ENCODE measurements at places on chromosomes 12 and 14. TPM values are rescaled to one million over a fixed set of nuclear protein-coding genes. Genes with fewer than 3 reads are reported as not detected.

Gene IFT43
- 10.4 TPM for total RNA-seq

Gene MTA1
- 125 TPM for total RNA-seq

Gene ACRBP
- 5.2 TPM for total RNA-seq

Gene RPL10L
- not detected for total RNA-seq

- peak overlapping the region; percentile 70 for H3K27ac ChIP-seq
- H3K4me3 ChIP-seq: peak overlapping the region; percentile 31
- no peaks in the 10 kb centered on the region for H3K27me3 ChIP-seq
- DNase-seq: no peak
- peaks cover 80% of the 10 kb centered on the region for H3K4me1 ChIP-seq
These were observed 13.0 kb upstream of the GPR68 start for GRCh38 chr14:91257328-91258010.

DNA sequence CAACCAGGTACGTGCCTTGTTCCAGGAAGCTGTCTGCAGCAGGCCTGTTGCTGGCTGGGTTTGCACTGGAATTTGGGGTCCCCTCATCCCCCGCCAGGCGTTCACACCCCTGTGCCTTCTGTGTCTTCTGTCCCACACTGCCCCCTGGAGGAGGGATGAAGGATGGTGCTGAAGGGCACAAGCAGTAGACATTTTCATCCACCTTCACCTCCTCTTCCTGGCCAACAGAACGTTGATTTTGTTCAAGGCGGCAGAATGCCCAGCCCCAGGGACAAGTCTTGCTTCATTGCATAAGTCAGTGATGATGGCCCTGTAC is 122.1 kb downstream of the CALM1 start:
- no peaks in the 10 kb centered on the region for H3K36me3 ChIP-seq
- no peaks in the 10 kb centered on the region for H3K4me1 ChIP-seq
- peak; percentile 69 for DNase-seq
- H3K4me3 ChIP-seq: no peak overlapping the region

DNA sequence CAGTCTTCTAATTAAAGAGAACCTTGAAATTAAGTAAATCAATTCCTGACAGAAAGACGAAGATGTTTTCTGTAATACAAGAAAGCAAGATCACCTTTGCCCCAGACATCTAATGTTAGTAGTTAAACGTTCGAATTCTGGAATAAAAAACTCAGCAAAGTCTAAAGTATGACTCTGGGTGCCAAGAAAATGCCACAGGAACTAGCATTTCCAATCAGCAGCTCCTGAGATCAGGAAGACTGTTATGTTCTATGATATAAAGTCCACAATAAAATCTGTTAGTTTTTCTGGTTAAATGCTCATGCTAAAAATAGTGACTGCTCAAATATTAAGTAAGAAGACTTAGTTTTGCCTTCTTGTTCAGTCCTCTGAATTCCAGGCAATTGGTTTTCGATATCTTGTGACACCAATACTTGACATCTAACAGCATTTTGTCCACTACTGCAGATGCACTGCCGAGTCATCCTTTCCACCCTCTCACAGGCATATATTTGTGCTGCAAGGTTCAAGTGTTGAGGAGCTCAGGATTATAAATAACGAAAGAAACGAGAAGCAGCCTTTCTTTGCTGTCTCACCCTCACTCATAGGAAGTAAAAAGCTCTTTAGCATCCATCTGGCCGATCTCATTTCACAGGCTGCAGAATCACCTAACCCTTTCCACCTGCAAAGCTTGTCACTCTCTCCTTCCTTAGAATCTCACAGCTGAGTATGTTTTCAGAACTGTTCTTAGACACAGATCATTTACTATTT is 32.0 kb downstream of the SSH1 start:
- DNase-seq: no peak
- H3K27me3 ChIP-seq: no peaks in the 10 kb centered on the region
- peak overlapping the region; percentile 9 for H3K4me3 ChIP-seq

- no peak for DNase-seq
- H3K27me3 ChIP-seq: no peaks in the 10 kb centered on the region
- peaks cover 20% of the 10 kb centered on the region for H3K4me1 ChIP-seq
- H3K4me3 ChIP-seq: no peak overlapping the region
These were observed 2.8 kb upstream of the IFNG start for GRCh38 chr12:68162374-68162773.

- DNase-seq: no peak
- no peaks in the 10 kb centered on the region for H3K27me3 ChIP-seq
- no peaks in the 10 kb centered on the region for H3K36me3 ChIP-seq
- no peak overlapping the region for H3K27ac ChIP-seq
- H3K4me1 ChIP-seq: no peaks in the 10 kb centered on the region
- H3K4me3 ChIP-seq: no peak overlapping the region
These were observed 40.6 kb downstream of the MOK start for GRCh38 chr14:102264355-102264754.

DNA sequence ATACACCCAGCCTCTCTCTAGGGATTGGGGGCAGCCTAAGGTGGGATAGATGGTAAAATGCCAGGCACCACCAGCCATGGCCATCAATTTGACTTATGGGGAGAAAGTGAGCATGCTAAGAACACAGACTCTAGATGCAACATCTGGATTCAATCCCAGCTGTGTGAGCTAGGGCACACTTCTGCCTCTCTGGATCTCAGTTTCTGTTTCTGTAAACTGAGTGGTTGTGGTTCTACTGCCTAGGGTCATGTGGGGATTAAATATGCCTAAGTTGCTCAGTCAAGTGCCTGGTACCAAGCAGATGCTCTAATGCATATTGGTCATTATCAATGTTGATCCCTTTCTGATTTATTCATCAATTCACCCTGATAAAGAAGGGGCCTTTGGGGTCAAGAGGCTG is 12.6 kb upstream of the OAS1 start:
- no peak overlapping the region for H3K27ac ChIP-seq
- H3K36me3 ChIP-seq: no peaks in the 10 kb centered on the region
- H3K4me1 ChIP-seq: no peaks in the 10 kb centered on the region

- H3K4me3 ChIP-seq: no peak overlapping the region
- H3K4me1 ChIP-seq: no peaks in the 10 kb centered on the region
- H3K27ac ChIP-seq: no peak overlapping the region
- no peaks in the 10 kb centered on the region for H3K36me3 ChIP-seq
- DNase-seq: no peak
- H3K27me3 ChIP-seq: no peaks in the 10 kb centered on the region
These were observed 70.4 kb upstream of the PTPRQ start for GRCh38 chr12:80373666-80374065.

DNA sequence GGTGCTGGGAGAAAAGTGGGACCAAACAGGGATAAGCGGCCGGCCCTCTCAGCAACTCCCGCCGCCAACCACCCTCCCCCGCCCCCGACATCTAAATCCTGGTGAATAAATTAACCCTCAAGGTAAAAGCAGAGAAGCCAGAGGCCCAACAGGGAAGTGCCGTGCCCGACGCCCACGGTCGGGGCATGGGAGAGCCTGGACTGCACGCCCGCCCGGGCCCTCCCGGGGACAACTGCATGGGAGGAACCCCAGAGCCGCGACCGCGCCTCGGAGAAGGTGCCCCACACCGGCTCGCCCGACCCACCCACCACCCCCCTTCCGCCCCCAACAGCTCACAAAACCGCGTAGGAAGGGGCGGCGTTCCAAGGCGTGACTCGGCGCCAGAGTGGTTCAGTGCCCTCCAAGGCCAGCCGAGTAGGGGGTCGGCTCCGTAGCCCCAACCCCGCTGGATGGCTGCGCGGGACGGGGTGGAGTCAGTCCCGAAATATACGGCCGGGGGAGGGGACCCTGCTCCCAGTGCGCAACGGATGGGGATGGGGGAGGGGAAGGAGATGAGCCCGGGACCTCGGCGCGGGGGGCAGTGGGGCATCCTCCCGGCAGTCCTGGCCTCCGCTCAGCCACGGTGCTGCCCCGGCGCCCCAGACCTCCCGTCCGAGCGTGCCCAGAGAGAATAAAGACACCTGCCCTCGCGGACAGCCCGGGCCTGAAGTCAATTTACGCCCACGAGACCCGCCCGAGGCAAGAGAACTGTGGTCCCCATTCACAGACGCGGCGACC is 732 bp downstream of the SLC25A29 start:
- peak overlapping the region; percentile 34 for H3K27ac ChIP-seq
- peak; percentile 60 for DNase-seq
- peaks cover 18% of the 10 kb centered on the region for H3K27me3 ChIP-seq
- H3K4me3 ChIP-seq: peak overlapping the region; percentile 83
- H3K4me1 ChIP-seq: peaks cover 8% of the 10 kb centered on the region

DNA sequence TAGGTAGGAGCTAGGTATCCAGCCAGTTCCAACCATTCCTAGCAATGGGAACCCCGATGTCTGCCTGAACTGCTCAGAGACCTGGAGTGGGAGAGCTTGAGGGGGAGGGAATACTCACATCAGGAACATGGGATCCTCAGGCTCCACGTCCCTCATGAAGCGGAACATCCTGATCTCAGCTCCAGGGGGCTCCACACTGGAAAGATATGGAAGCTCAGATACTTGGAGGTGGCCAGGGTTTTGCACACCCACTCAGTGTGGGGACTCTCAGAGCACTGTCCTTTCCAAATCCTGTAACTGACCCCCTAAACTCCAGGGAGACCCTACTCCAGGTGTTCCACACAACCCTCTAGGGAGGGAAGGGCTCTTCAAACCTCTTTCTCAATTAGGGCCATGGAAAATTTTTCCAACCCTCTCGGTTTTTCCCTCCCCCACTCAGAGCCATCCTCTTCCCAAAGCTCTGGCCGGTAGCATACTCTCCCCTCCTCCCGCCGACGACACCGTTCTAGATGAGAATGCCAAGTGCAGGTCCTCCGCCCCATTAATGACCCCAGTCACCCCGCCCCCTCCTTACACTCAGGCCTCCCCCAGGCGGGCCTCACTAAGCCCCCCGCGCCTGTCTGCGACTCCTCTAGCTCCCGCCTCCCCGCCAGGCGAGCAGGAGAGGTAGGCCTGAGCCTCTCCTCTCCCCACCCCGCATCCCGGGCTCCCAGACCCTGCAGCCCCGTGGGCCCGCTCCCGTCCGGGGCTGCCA is 597 bp downstream of the MLF2 start:
- DNase-seq: no peak
- H3K4me3 ChIP-seq: peak overlapping the region; percentile 97
- H3K27ac ChIP-seq: peak overlapping the region; percentile 78
- no peaks in the 10 kb centered on the region for H3K27me3 ChIP-seq

DNA sequence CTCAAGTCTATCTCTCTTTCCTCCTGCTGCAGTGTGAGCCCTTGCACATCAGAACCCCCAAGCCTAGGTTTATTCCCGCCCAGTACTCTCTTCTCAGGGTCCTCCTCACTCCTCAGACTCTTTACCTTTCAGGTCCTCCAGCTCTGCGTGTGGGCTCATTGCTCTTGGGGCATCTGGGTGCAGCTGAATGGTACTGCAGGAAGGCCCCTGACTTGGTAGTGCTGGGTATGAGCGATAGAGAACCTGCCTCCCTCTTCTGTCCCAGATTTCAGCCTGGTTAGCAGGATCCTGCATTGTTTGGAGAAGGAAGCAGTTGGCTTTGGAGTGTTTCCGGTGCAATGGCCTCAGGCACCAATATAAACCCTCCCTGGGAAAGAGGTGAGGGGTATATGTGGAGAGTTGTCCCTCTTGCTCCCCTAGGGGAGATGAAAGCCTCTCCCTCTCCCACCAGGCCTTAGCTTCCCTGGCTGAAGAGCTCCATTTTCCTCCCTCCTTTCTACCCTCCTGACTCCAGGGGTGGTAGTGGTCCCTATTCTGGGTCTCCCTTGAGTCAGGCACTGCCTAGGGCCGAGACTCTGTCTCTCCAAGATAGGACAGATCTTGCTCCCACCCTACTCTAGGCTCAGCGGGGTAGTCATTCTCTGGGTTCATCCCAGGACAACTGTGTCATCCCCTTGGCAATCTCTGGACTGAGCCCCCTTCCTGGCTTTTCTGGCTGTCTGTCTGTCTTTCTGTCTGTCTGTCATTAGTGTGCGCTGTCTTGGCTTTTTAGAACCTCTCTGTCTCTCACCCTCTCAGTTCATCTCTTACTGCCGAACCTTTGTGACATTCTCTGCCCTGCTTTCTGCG is 3.8 kb downstream of the LRP1 start:
- no peak for DNase-seq
- peaks cover 8% of the 10 kb centered on the region for H3K4me1 ChIP-seq
- peaks cover 2% of the 10 kb centered on the region for H3K27me3 ChIP-seq

DNA sequence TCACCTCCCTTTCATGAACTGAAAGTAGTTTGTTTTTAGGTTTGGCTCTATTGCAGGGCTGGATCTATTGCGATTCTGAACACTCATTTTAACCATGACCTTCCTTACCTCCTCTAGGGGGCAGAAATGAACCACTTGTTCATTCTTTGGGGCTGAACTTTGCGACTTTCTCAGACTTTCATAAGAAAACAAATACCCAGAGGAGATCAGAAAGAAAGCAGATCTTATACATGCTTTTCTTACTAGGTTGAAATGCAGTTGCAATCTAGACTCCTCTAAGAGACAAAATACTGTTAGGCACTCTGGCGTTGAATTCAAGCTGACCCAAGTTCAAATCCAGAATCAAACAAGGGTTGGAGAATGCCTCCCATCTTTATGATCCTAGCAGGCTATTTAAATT is 32.6 kb upstream of the PLEKHG3 start:
- peaks cover 2% of the 10 kb centered on the region for H3K36me3 ChIP-seq
- no peak overlapping the region for H3K27ac ChIP-seq
- peaks cover 14% of the 10 kb centered on the region for H3K4me1 ChIP-seq
- no peaks in the 10 kb centered on the region for H3K27me3 ChIP-seq

DNA sequence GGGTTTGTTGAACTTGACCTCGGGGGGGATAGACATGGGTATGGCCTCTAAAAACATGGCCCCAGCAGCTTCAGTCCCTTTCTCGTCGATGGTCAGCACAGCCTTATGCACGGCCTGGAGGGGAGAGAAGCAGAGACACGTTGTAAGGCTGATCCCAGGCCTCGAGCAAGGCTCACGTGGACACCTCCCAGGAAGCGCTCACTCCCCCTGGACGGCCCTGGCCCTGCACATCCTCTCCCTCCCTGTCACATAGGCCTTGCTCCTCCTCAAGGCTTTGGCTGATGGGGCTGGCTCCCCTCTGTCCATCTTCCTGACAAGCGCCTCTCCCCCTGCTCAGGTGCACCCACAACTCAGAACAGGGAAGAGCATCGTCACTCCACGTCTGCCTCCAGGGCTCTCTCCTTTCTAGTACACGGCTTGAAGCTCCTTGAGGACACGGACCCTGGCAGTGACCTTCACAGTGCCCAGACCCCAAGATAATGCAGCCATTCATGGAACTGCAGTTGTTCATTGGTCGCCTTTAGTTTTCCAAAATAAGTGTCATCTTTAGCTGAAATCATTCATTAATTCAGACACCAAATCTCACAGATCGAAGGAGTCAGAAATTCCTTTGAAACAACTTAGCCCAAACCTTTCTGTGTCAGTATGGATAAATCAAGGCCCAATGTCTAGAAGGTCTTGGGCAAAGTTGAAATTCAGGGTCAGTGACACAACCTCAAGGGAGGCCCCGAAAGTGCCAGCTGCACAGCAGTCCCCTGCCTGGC is 9.7 kb downstream of the SERPINA1 start:
- no peak for DNase-seq
- H3K27ac ChIP-seq: no peak overlapping the region
- peaks cover 7% of the 10 kb centered on the region for H3K27me3 ChIP-seq

GRCh38 chr12:6180268-6181051 is 19.7 kb upstream of the CD9 start:
- no peaks in the 10 kb centered on the region for H3K4me1 ChIP-seq
- no peaks in the 10 kb centered on the region for H3K36me3 ChIP-seq
- H3K4me3 ChIP-seq: no peak overlapping the region
- DNase-seq: no peak
- no peak overlapping the region for H3K27ac ChIP-seq
